ENCODE measurements at places on chromosomes 12 and 14. TPM values are rescaled to one million over a fixed set of nuclear protein-coding genes. Genes with fewer than 3 reads are reported as not detected.

The MYF6 gene
- polyA plus RNA-seq: 0.21 TPM

The ATG2B gene
- 29.1 TPM for polyA plus RNA-seq

The KRT3 gene
- not detected for polyA plus RNA-seq

The LBHD2 gene
- not detected for polyA plus RNA-seq

DNA sequence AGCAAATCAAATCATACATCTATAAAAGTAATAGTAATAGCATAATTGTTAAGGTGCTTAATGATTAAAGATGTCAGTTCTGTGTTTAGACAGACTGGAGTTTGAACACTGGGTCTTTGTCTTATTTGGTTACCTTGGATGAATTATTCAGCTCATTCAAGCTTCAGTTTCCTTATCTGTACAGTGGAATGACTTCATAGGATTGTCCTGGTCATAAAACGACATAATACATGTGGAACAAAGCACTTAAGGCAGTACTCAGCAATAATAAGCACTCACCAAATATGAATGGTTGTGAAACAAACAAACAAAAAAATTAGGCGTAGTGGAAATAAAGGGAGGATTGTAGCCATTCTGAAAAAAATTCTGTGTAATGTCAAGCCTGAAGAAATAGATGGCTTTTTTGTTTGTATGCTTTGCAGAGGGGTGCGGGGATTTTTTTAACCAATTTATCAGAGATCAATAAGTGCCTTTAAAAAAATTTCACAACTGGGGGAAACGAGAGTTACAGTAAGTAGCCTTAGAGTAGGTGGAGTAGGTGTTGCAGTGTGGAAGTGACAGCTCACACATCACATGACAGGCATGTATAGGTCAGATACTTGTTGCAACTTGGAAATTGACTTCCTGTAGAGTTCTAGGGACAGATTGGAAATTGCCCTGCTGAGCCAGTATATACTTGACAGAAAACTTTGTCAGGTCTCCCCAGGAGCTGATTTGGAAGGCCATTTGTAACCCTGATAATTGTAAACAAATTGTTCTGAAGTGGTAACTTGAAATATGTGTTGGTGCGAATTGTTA lies 157.7 kb downstream of the SLC15A5 start:
- H3K27me3 ChIP-seq: no peaks in the 10 kb centered on the region
- peak overlapping the region; percentile 60 for H3K27ac ChIP-seq
- H3K4me3 ChIP-seq: no peak overlapping the region
- peak; percentile 40 for DNase-seq
- H3K4me1 ChIP-seq: peaks cover 7% of the 10 kb centered on the region
- H3K36me3 ChIP-seq: no peaks in the 10 kb centered on the region

GRCh38 chr12:16920451-16920850 lies 314.5 kb upstream of the LMO3 start:
- no peak overlapping the region for H3K27ac ChIP-seq
- H3K27me3 ChIP-seq: no peaks in the 10 kb centered on the region
- no peaks in the 10 kb centered on the region for H3K36me3 ChIP-seq
- DNase-seq: no peak

DNA sequence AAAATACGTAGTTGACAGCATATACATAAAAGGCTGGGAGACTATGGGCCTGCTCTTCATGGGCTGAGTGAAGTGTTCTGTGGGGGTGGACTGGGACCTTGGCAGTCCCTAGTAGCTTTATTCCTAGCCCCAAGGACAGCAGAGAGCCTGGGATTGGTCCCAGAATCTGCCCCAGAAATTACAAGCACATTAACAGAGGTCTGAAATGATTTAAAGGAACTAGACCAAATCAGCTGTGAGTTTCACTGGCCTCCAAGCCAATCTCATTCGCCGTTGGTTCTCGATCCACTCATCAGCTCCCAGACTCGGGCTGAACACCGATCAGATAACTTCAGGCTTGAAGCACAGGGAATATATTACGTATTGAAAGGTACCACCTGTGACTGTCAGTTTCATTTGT lies 77.0 kb upstream of the PSMC1 start:
- no peak for DNase-seq
- no peaks in the 10 kb centered on the region for H3K27me3 ChIP-seq
- H3K4me3 ChIP-seq: no peak overlapping the region
- H3K4me1 ChIP-seq: no peaks in the 10 kb centered on the region
- H3K27ac ChIP-seq: no peak overlapping the region

DNA sequence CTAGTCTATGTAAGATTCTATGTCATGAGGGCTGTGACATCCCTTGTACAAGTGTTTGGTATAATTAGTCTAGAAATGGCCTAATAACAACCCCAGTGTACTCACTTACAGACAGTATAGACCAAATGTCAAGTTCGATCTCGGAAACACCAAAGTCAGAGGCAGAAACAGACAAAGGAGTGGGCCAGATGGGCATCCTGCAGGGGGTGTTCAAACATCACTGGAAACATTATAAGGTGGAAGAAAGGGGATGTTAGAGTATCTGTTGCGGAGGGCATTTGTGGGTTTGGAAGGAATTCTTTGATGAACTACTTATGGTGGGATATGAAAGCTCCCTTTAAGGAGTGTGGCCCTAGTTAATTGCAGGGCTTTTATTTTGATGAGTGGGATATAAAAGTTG lies 134.6 kb downstream of the ESR2 start:
- H3K4me3 ChIP-seq: no peak overlapping the region
- no peaks in the 10 kb centered on the region for H3K27me3 ChIP-seq
- no peak for DNase-seq
- H3K36me3 ChIP-seq: peaks cover 54% of the 10 kb centered on the region
- no peak overlapping the region for H3K27ac ChIP-seq
- H3K4me1 ChIP-seq: no peaks in the 10 kb centered on the region

DNA sequence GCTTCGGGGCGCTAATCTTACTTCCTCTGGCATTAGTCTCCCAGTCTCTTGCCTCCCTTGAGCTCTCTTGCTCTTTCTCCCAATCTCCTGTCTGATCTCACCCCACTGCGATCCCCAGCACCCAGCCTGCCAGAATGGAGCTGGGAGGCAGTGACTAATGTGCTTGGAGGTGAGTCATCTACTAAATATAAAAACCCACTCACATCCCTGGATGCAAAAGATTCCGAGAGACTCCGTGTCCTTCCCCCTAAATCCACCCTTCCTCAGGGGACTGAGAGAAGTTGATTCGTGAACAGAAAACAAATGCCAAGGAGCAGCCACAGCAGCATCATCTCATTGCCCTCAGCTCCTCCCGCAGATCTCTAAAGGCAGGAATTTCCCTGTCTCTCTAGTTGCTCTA lies 45.7 kb upstream of the KCNA5 start:
- no peak overlapping the region for H3K4me3 ChIP-seq
- no peak overlapping the region for H3K27ac ChIP-seq
- no peaks in the 10 kb centered on the region for H3K36me3 ChIP-seq
- peaks cover 26% of the 10 kb centered on the region for H3K27me3 ChIP-seq
- no peaks in the 10 kb centered on the region for H3K4me1 ChIP-seq
- DNase-seq: no peak

- DNase-seq: peak; percentile 77
- H3K4me3 ChIP-seq: peak overlapping the region; percentile 68
- H3K27me3 ChIP-seq: no peaks in the 10 kb centered on the region
- H3K36me3 ChIP-seq: peaks cover 3% of the 10 kb centered on the region
- peak overlapping the region; percentile 9 for H3K27ac ChIP-seq
Observed at GRCh38 chr12:121579981-121580868, 598 bp downstream of the KDM2B start.

- no peaks in the 10 kb centered on the region for H3K4me1 ChIP-seq
- H3K27ac ChIP-seq: no peak overlapping the region
- H3K4me3 ChIP-seq: no peak overlapping the region
- H3K36me3 ChIP-seq: no peaks in the 10 kb centered on the region
Observed at GRCh38 chr12:132326646-132327045, 2.7 kb downstream of the GALNT9 start.

- no peak for DNase-seq
- no peaks in the 10 kb centered on the region for H3K36me3 ChIP-seq
- H3K4me3 ChIP-seq: no peak overlapping the region
- H3K4me1 ChIP-seq: no peaks in the 10 kb centered on the region
- H3K27me3 ChIP-seq: no peaks in the 10 kb centered on the region
Observed at GRCh38 chr12:86254399-86255107, 1.6 kb downstream of the MGAT4C start.

All from large intestine (tissue), 12 donors.